T-helper 2 cell treated with Interferon-gamma antibody and Interleukin-4, amounts not matched to agents 5 μg/mL and 100 μg/mL, for 36 hours (primary cell): ENCODE measurements at places on chromosomes 1 and 21.

DNA sequence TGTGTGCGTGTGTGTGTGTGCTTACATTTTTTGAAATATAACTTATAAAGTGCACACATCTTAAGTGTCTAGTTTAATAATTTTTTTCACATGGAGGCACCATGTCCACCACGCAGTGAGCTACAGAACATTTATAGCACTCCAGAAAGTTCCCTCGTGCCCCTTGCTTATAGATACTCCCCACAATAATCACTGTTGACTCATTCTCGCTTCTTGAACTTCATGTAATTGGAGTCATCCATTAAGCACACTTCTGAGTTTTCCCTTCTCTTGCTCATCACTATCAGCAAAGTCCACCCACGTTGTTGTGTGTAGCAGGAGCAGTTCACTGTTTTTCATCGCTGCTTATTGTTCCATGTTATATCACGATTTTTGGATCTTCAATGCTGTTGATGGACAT, 78.4 kb upstream of the DISP3 start:
- DNase-seq = no peak

DNA sequence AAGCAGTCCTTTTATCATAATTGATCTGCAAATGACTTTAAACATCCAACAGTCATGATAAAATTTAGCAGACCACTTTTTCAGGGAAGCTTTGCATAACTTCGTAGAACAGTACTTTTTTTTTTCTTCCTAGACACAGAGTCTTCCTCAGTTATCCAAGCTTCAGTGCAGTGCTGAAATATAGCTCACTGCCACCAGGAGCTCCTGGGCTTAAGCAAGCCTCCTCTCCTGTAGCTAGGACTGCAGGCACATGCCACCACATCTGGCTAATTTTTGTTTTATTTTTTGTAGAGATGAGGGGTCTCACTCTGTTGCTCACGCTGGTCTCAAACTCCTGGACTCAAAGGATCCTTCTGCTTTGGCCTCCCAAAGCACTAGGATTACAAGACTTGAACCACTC, 3.8 kb downstream of the F13B start:
- DNase-seq = no peak

GRCh38 chr1:35180776-35181374, 12.1 kb downstream of the SFPQ start:
- DNase-seq = peak; percentile 54

- no peak for DNase-seq
These were observed 1128.7 kb downstream of the AMY1C start for GRCh38 chr1:104878203-104878909.

DNA sequence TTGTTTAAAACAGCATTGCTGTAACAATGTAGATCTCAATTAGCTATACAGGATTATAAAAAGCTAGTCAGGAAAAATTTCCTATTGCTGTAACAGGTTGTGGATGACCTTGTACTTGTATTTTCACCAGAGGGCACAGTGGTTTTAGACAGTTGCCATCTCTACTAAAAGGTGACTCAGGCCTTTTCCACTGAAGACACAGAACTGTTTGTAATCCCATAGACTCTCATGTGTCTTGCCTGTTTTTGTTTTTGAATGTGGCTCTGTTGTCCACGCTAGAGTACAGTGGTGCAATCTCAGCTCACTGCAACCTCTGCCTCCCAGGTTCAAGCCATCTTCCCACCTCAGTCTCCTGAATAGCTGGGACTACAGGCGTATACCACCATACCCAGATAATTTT, 5.9 kb downstream of the MTFR1L start:
- no peak for DNase-seq

DNA sequence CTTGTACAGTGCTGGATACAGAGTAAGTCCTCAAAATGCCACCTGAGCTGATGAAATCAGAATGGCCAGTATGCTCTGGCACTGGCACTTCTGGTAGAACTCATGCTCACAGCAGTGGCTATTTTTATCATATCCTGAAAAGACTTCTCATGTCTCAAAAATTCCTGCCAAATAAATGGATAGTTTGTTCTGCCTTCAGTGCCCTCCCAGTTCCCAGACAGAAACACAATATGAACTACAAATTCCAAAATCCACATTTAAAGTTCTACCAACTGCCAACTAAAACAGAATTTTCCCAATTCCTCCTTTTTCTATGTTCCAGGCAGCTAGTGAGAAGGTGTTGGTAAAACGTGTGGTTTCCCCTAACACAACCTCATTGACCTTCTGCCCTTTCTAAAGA, 51.4 kb upstream of the RGS1 start:
- DNase-seq = no peak

- DNase-seq = no peak
These were observed at the start of gene UAP1 for GRCh38 chr1:162561616-162562469. UAP1 (plus strand) TSS chr1:162561722; CDS start chr1:162566069, 4,347 bp downstream.

DNA sequence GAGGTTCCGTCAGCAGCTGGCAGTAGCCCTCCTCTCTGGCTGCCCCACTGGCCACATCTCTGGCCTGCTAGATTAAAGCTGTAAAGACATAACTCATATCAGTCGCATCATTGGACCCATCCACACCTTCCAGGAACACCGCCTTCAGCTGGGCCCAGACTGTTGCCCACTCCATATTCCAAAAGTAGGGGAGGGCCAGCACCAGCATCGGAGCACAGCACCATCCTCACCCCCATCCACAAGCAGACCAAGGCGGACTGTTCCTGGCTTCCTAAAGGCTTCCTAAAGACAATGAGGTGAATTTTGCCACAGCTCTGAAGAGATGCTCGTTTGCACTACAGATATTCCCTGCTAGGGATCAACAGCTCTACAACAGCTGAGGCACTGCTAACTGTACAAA, 3.5 kb downstream of the SHISA4 start:
- DNase-seq = no peak

GRCh38 chr1:210415846-210416448, 87.2 kb downstream of the HHAT start:
- DNase-seq = no peak

- DNase-seq = no peak
These were observed 653.9 kb upstream of the NEGR1 start for GRCh38 chr1:72936151-72936740.
